Neural progenitor cell (in vitro differentiated cells): ENCODE measurements at places on chromosomes 4 and X. TPM values are rescaled to one million over a fixed set of nuclear protein-coding genes. Genes with fewer than 3 reads are reported as not detected.

Gene MAP7D2
- 2.0 and 2.6 TPM in 2 replicates for total RNA-seq

Gene MAB21L2
- 38.3 and 42.1 TPM in 2 replicates for total RNA-seq

DNA sequence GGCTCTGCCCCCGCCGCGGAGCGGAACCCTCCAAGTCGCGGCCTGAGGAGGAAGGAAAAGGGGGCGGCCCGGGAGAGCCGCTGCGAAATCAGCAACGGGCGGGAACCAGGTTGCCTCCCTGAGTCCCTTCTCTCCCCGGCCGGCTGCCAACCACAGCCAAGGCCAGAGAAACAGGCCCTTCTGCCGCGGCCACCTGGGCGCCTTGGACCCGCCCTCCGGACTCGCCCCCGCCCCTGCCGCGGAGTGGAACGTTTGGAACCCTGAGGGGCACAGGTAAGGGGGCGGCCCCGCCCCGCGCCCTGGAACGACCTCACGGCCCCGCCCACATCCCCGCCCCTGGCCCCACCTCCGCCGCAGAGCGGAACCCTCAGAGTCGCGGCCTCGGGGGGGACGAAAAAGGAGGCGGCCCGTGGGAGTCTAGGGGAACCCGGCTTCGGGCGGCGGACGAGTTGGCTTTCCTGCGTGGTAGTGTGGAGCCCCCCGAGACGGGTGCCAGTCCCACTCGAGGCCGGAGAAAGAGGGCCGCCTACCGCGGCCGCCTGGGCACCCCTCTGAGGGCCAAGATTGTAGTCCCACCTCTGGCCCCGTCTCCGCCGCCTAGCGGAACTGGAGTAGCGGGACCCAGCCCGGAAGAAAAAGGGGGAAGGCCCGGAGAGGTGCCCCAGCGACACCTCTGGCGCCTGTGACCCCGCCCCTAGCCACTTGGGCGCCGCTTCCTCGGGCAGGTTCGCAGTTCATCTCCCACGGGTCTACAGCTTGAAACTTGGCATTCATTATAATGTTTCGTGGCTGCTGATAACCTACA is 669 bp upstream of the PHKA2 start:
- DNase-seq, result peak; percentile 88
- H3K4me3 ChIP-seq, result peak overlapping the region; percentile 77
- no peak overlapping the region for H3K27ac ChIP-seq
- no peaks in the 10 kb centered on the region for H3K36me3 ChIP-seq
- no peaks in the 10 kb centered on the region for H3K4me1 ChIP-seq

GRCh38 chr4:109699553-109700225 is 3.6 kb downstream of the CASP6 start:
- H3K27ac ChIP-seq, result no peak overlapping the region
- H3K4me3 ChIP-seq, result no peak overlapping the region
- peaks cover 17% of the 10 kb centered on the region for H3K4me1 ChIP-seq
- no peaks in the 10 kb centered on the region for H3K36me3 ChIP-seq
